ENCODE measurements at places on chromosomes 3 and 15.

GRCh38 chr3:189188466-189188865 lies 16.7 kb downstream of the TPRG1 start:
- DNase-seq, result no peak

- DNase-seq, result no peak
Measured at GRCh38 chr3:6124875-6125274, 736.0 kb upstream of the GRM7 start.

- DNase-seq, result no peak
Measured at GRCh38 chr3:197367081-197367780, 68.8 kb upstream of the DLG1 start.

DNA sequence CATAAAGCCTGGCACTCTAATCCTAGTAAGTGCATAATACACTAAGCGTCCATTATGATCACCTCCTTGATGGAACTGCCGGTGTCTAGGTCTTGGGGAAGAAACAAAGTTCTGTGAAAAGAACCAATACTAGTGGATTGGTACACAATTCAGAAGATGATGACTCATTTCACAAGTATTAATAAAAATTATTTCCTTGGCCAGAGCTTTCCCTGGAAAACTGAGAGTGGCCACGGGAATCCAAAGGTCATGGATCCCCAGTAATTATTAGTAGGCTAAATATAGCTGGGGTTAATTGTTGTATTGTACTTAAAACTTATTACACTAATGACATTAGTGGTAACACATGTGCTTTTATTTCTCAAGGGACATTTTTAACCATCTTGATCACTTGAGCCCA lies 808.0 kb upstream of the NR2F2 start:
- no peak for DNase-seq

GRCh38 chr3:65006300-65006739 lies 318.5 kb upstream of the ADAMTS9 start:
- no peak for DNase-seq

DNA sequence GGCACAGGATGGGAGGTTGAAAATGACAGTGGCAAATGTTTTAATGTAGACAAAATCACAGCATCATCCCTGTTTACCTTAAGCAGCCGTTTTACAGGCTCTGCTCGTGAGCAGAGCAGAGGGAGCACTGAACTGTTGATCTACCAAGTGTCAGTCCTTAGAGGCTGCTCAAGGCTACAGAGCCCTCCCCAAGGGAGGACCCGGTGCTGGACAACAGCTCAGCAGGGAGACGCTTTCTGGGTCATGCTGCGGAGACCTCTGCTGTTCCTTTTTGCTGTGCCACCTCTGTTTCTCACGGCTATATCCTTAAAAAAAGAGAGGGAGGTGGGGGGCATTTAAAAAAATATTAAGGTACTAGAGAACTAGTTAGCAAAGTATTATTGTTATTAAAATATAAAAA lies 400.2 kb downstream of the GABRB3 start:
- DNase-seq, result no peak

DNA sequence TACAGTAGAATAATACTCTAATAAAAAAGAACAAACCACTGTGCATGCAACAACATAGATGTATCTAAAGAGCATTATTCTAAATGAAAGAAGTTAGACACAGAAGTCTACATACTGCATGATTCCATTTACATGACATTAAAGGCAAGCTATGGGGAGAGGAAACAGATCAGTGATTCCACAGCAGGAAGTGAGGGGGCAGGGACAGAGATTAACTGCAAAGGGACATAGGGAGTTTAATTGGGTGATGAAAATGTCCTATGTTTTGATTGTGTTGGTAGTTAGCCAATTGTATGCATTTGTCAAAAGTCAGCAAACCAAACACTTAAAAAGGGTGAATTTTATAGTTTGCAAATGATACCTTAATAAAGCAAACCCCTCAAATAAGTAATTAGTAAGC lies 13.8 kb downstream of the CRYGS start:
- no peak for DNase-seq

- DNase-seq, result no peak
Measured at GRCh38 chr3:104916971-104917370, 449.7 kb upstream of the ALCAM start.

DNA sequence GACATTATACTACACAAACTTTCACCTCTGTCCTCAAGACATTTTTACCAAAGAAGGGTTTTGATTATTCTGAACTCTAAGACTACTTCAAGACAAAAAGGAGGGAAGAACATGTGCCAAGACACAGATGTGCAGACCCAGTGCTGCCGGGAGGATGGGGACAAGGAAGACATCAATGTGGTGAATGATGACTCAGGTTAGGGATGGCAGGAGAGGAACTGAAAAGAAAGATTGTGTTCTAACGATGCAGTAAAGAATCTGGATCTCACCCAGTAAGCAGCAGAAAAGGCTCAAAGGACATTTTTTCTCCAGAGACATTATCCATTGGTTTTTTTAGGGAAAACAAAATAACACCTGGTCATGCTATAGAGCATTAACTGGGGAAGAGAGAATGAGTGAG lies 449.9 kb upstream of the NR2F2 start:
- DNase-seq, result no peak

DNA sequence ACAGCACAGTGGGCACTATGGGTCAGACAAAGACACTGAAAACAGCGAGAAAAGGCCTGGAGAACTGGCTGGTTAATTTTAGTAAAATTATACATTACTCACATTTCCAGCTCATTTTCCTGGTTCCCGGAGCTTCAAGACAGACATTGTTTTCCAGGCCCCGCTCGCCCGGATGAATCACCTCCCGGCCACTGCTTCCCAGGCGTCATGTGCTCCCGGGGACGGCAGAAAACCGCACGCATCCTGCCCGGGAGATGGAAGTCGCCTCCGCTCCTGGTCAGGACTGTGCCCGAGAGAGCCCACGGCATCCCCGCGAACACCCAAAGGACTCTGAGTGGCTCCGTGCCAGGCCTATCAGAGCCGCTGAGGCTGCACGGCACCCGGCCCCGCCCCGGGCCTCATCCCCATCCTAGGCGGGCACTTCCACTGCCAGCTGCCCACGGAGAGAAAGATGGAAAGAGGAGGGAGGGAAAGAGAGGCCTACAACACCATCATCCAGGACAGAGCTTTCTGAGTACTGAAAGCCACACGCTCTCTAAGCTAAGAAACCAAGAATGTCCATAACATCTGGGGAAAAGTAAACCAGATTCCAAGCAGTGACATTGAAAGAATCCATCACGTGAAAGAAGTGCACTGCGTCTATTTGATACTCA lies 75.1 kb downstream of the VGLL4 start:
- DNase-seq, result no peak

- DNase-seq, result no peak
Measured at GRCh38 chr15:88745065-88745464, 58.2 kb upstream of the ACAN start.

DNA sequence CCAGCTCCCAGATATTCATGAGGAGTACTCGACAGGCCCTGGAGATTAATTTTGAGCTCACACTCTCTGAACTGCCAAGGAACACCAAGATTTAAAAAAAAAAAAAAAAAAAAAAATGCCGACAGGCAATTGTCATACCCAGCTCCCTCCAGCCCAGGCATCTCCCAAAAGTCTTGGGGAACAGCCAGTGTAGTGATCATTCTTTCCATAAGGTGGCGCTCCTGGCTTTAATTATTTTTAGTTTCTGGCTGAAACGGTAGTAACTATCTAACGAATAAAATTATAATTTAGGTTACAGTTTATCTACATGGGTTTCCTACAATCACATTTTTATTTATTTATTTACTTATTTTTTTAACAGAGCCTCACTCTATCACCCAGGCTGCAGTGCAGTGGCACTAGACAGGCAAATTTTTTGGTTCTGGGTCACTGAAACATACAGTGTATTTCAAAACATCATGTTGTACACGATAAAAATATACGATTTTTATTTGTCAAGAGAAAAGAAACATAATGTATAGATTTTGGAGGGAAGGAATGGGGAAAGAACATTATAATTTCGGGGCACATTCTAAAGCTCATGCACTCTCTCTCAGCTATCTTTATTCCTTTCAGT lies 157.3 kb downstream of the ADAMTS9 start:
- DNase-seq, result no peak

- DNase-seq, result no peak
Measured at GRCh38 chr3:136122006-136122405, 74.1 kb downstream of the MSL2 start.

DNA sequence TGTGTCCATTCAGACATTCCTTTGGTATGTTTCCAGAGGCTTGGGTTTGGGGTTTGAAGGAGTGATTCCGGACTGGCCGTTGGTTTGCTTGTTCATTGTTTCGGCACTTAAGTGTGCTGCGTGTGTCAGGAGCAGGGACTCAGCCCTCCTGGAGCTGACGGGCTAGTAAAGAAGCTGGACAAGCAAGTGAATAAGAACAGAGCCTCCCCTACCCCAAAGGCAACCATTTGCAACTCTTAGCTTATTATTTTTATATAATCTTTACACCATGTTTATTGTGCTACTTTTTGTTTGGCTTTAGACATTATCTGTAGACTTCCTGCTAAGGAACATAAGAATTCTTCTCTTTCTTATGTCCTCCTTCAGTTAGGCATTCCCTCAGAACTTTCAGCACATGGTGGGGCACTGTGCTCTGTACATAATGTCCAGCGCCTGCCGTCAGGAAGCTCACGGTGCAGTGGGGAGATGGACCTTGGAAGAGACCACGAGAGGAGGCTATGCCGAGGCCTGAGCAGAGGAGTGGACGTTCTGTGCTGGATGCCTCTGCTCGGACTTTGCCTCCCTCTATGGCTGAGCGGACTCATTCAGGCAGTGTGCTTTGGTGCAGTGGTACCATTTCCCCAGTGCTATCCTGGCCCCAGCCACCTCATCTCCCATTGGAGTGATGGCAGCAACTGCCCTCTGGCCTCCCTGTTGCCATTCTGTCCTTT lies 65.4 kb downstream of the EEFSEC start:
- DNase-seq, result no peak

- no peak for DNase-seq
Measured at GRCh38 chr3:50609763-50610085, 1.9 kb downstream of the CISH start.

DNA sequence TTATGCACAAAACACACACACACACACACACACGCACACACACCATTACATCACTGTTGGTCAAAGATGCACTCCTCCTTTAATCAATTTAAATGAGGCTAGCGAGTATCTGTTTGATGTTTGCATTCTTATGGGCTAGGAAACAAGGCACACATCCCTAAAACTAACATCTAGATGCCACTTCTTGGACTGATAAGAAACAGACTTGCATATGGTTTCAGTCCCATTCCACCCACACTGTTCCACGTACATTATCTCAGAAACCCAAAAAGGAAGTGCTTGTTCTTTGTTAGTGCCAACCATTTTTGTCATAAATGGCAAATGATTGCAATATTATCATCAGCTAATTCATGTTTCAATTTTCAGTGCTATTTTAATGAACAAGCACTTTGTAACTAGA lies 69.5 kb downstream of the CCR1 start:
- no peak for DNase-seq

All from GM18507 (cell line).